Smooth muscle cell of the umbilical artery (primary cell): ENCODE measurements at places on chromosomes 7 and 10. TPM values are rescaled to one million over a fixed set of nuclear protein-coding genes. Genes with fewer than 3 reads are reported as not detected.

GRK5 gene
- total RNA-seq: 9.0 and 11.6 TPM in 2 replicates

EIF3A gene
- 119 and 177 TPM in 2 replicates for total RNA-seq

MOGAT3 gene
- total RNA-seq: not detected in 2 replicates

ACSM6 gene
- not detected in 2 replicates for total RNA-seq

CDNF gene
- 0.51 and 0.59 TPM in 2 replicates for total RNA-seq

HYAL4 gene
- total RNA-seq: not detected in 2 replicates

PPP1R17 gene
- not detected in 2 replicates for total RNA-seq

HHEX gene
- total RNA-seq: 0.89 and 2.0 TPM in 2 replicates

DIP2C gene
- total RNA-seq: 18.9 and 19.0 TPM in 2 replicates

ZNF365 gene
- total RNA-seq: 2.7 and 2.8 TPM in 2 replicates

TMEM196 gene
- total RNA-seq: not detected in 2 replicates

BBIP1 gene
- 22.0 and 26.4 TPM in 2 replicates for total RNA-seq
